A549 treated with RU486 at 1 μM for 4 hours (cell line): ENCODE measurements at places on chromosomes 2 and 18. TPM values are rescaled to one million over a fixed set of nuclear protein-coding genes. Genes with fewer than 3 reads are reported as not detected.

The TWSG1 gene
- 11.1 to 18.0 TPM (median 16.4 TPM) in 5 replicates for total RNA-seq

The REG3G gene
- total RNA-seq: not detected in 5 replicates

The CLEC4F gene
- total RNA-seq: not detected in 5 replicates

The GALNT5 gene
- total RNA-seq: 2.1 to 2.8 TPM (median 2.5 TPM) in 5 replicates

The LOXL3 gene
- 0.14 to 0.66 TPM (median 0.25 TPM) in 5 replicates for total RNA-seq

The SKOR2 gene
- total RNA-seq: not detected in 5 replicates

The EGR4 gene
- 0.17 to 0.37 TPM (median 0.27 TPM) in 5 replicates for total RNA-seq
